ENCODE measurements at places on chromosomes 7 and 10.

- DNase-seq = peak; percentile 25
Measured at GRCh38 chr7:99040104-99040958, 103.6 kb downstream of the SMURF1 start.

DNA sequence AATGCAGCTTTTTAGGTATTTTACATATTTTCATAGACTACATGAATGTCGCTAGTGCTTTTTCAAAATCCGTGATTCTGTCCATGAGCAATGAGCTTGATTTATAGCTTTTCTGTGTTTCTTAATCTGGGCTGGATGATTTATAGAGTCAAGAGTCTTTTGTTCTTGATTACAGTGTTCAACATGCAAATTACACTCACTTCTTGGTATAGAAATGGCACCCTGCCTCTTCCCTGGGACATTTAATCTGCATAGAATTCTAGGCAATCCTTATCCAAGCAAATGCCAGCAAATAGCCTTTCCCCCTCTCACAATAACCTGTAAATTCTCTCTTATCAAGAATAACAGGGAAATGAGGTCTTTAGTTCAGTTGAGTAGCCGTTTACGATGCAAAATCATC lies 246.2 kb upstream of the SEMA3C start:
- DNase-seq = no peak

DNA sequence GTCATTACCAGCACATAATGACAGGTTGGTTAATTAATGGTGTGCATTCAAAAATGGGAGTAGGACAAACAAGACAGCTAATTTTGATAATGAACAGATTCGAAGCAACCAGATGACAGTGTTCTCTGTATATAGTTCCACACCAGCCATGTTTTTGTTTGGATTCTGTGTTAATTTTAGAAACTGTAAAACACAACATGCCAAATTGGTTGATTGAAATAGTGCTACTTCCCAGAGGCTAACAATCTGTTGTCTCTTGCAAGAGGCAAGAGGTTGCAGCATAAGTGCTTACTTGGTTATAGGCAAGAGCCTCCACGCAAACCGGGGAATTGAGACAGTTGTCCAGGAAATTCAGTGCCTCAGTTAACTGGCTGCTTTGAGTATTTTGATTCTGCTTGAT lies 170.2 kb upstream of the HABP2 start:
- DNase-seq = no peak

DNA sequence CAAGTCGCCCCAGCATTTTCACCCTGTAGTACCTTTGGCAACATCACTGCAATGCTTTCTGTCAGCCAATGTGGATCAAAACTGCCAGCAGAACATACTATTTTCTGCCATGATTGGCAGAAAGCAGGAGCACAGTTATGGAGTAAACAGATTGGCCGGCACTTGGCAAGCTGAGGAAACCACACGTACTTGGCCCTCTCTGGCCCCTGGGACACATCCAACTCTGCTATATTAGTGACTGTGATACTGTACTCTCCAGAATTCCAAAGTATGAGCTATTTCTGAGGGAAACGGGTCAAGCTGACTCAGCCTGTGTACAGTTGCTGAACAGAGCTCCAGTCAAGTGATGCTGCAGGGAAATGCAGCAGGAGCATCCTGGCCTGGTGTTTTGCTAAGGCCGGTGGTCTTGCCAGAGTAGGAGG lies 39.8 kb upstream of the LANCL2 start:
- DNase-seq = no peak

- no peak for DNase-seq
Measured at GRCh38 chr7:112023786-112024185, 182.4 kb downstream of the DOCK4 start.

GRCh38 chr7:130127821-130128317 lies 57.5 kb downstream of the KLHDC10 start:
- no peak for DNase-seq

DNA sequence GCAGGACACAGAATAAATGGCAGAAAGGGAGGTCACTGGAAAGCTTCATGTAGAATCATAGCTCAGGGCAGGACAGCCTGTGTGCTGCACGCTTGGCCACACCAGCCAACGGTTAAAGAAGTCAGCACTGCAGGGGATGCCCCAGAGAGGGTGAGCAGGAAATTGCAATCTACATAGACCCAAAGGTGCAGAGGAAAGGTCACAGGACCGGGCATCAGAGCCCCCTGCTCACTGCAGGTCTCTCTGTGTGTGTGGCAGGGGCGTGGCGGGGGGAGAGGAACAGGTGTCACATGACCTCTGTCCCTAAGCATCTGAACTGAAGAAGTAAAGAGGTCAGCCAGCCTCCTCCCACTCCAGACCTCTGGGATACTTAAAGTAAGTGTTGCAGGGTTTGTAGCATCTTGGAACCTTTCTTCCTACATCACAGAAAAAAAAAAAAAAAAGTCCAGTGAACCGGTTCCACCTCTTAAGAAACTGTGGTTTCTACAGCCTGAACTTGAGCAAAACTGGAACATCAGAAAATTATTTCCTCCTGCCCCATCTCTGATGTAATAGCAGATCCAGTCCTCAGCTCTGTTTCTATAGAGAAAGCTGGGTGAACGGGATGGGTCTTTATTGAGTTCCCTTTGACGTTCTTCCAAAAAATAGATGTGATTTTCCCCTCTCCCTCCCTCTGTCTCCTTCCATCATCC lies 64.3 kb downstream of the RGS10 start:
- DNase-seq = no peak
